Astrocyte (in vitro differentiated cells and primary cell): ENCODE measurements at places on chromosomes 11 and 22. TPM values are rescaled to one million over a fixed set of nuclear protein-coding genes. Genes with fewer than 3 reads are reported as not detected.

Gene GGTLC2
- total RNA-seq, result not detected in 2 replicates

GRCh38 chr11:1884303-1884700 lies 7.4 kb downstream of the PRR33 start:
- peaks cover 2% of the 10 kb centered on the region for H3K27me3 ChIP-seq
- H3K27ac ChIP-seq, result no peak overlapping the region
- no peaks in the 10 kb centered on the region for H3K36me3 ChIP-seq

- H3K27ac ChIP-seq, result no peak overlapping the region
- no peaks in the 10 kb centered on the region for H3K36me3 ChIP-seq
- H3K4me3 ChIP-seq, result no peak overlapping the region
- no peak for DNase-seq
- H3K4me1 ChIP-seq, result peaks cover 15% of the 10 kb centered on the region
- H3K27me3 ChIP-seq, result no peaks in the 10 kb centered on the region
These were observed 55.3 kb downstream of the KIRREL3 start for GRCh38 chr11:126945319-126945718.

GRCh38 chr11:74288161-74288560 lies 23.3 kb downstream of the P4HA3 start:
- no peaks in the 10 kb centered on the region for H3K27me3 ChIP-seq
- peak overlapping the region; percentile 79 for H3K27ac ChIP-seq
- DNase-seq, result peak; percentile 98
- no peak overlapping the region for H3K4me3 ChIP-seq
- H3K4me1 ChIP-seq, result peaks cover 15% of the 10 kb centered on the region

GRCh38 chr11:2398664-2399355 lies 1.7 kb upstream of the TSSC4 start:
- H3K27me3 ChIP-seq, result no peaks in the 10 kb centered on the region
- peak overlapping the region; percentile 90 for H3K27ac ChIP-seq
- peaks cover 6% of the 10 kb centered on the region for H3K36me3 ChIP-seq
- no peak for DNase-seq
- H3K4me3 ChIP-seq, result no peak overlapping the region
- peaks cover 18% of the 10 kb centered on the region for H3K4me1 ChIP-seq

GRCh38 chr11:12897867-12898266 lies 111.2 kb upstream of the RASSF10 start:
- H3K4me3 ChIP-seq, result no peak overlapping the region
- DNase-seq, result no peak
- peaks cover 28% of the 10 kb centered on the region for H3K4me1 ChIP-seq
- peaks cover 22% of the 10 kb centered on the region for H3K36me3 ChIP-seq

Gene BCO2
- 0.48 and 0.62 TPM in 2 replicates for total RNA-seq

- no peaks in the 10 kb centered on the region for H3K27me3 ChIP-seq
- no peak overlapping the region for H3K27ac ChIP-seq
- peaks cover 3% of the 10 kb centered on the region for H3K4me1 ChIP-seq
- H3K36me3 ChIP-seq, result peaks cover 10% of the 10 kb centered on the region
- DNase-seq, result peak; percentile 18
These were observed 15.7 kb upstream of the PARVA start for GRCh38 chr11:12361682-12362081.

Gene TRMT2A
- total RNA-seq, result 32.9 and 35.1 TPM in 2 replicates

DNA sequence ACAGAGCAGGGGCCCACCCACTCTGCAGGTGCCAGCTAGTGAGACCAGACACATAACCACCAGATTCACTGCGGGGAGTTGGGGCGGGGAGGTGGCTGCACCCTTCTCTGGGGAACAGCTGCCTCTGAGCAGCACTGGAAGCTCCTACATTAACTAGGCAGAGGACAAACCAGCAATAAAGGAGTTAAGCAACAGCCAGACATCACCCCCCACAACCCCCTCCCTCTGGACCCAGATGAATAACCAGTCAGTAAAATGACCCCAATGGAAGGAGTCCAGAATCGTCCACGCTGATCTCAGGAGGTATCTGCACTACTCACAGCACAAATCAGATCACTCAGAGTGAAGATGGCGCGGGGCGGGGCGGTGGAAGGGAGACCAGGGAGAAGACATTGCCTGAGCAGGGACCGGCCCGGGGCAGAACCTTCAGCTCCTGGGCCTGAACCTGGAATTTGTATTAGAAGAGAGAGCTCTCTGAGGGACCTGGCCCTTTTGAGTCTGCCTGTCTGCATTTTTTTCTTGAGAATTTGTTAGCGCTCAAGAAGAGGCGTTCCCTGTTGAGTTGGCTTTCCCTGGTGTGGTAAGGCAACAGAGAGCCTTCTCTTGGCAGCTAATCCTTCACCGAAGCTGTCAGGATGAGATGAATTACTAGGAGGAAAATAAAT lies 125.5 kb upstream of the NCAM1 start:
- no peaks in the 10 kb centered on the region for H3K36me3 ChIP-seq
- no peaks in the 10 kb centered on the region for H3K27me3 ChIP-seq
- no peak overlapping the region for H3K4me3 ChIP-seq
- no peak overlapping the region for H3K27ac ChIP-seq

Gene KCNA4
- not detected in 2 replicates for total RNA-seq

- peaks cover 8% of the 10 kb centered on the region for H3K4me1 ChIP-seq
- H3K27ac ChIP-seq, result no peak overlapping the region
- no peak overlapping the region for H3K4me3 ChIP-seq
- H3K36me3 ChIP-seq, result no peaks in the 10 kb centered on the region
- H3K27me3 ChIP-seq, result no peaks in the 10 kb centered on the region
These were observed 216.5 kb downstream of the NAV2 start for GRCh38 chr11:19929147-19929546.

DNA sequence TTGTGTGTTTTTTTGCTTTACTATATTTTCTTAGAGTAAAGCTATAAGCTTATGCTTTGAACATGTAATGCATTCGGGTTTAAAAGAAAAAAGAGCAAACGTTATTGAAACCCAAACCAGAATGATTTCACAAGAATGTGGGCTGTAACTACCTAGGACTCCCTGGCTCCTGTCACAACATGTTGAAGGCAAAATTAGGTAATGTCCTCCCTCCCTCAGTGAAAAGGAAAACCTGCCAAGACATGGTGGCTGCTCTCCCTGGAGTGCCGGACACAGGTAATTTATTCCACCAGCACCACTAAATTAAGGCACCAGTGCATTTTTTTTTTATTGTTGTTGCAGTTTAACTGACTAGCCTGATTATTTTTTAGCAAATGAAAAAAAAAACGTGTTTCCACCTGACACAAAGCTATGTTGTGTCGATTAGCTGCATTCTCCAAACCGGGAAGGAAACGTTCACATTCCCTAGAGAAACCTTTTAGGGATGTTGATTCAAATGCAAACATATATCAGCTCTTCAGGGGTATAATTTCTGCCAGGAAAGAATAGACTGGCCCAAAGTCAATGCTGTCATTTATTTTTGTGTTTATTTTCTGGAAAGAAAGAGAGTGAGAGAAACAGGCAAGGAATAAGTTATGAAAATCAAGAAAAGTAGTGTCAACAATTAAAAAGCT lies 134.6 kb downstream of the CCDC34 start:
- no peaks in the 10 kb centered on the region for H3K36me3 ChIP-seq
- H3K4me3 ChIP-seq, result no peak overlapping the region
- no peak overlapping the region for H3K27ac ChIP-seq
- H3K27me3 ChIP-seq, result no peaks in the 10 kb centered on the region
- peaks cover 11% of the 10 kb centered on the region for H3K4me1 ChIP-seq

- H3K36me3 ChIP-seq, result no peaks in the 10 kb centered on the region
- DNase-seq, result peak; percentile 8
- no peak within 1 kb of the TSS for H3K27ac ChIP-seq
- H3K4me1 ChIP-seq, result peaks cover 9% of the 10 kb centered on the region
- H3K27me3 ChIP-seq, result no peaks in the 10 kb centered on the region
These were observed at the start of gene UBE2L6 for GRCh38 chr11:57567515-57568329. TSS of gene UBE2L6 (minus strand) at chr11:57567672. CDS start at chr11:57567611, 61 bp downstream.

Gene DDI1
- not detected in 2 replicates for total RNA-seq

GRCh38 chr11:67640021-67640757 lies 626 bp upstream of the TBX10 start:
- DNase-seq, result no peak
- H3K4me3 ChIP-seq, result no peak overlapping the region
- no peak overlapping the region for H3K27ac ChIP-seq
- peaks cover 2% of the 10 kb centered on the region for H3K27me3 ChIP-seq
- H3K4me1 ChIP-seq, result no peaks in the 10 kb centered on the region

GRCh38 chr11:125455851-125456250 lies 40.2 kb downstream of the FEZ1 start:
- peaks cover 14% of the 10 kb centered on the region for H3K4me1 ChIP-seq
- H3K27me3 ChIP-seq, result no peaks in the 10 kb centered on the region
- H3K4me3 ChIP-seq, result no peak overlapping the region
- no peaks in the 10 kb centered on the region for H3K36me3 ChIP-seq
- H3K27ac ChIP-seq, result no peak overlapping the region

GRCh38 chr22:48100685-48101417 lies 1338.4 kb downstream of the TBC1D22A start:
- no peaks in the 10 kb centered on the region for H3K36me3 ChIP-seq
- no peak for DNase-seq
- no peak overlapping the region for H3K4me3 ChIP-seq
- H3K4me1 ChIP-seq, result no peaks in the 10 kb centered on the region
- no peak overlapping the region for H3K27ac ChIP-seq

- H3K36me3 ChIP-seq, result no peaks in the 10 kb centered on the region
- H3K4me1 ChIP-seq, result peaks cover 19% of the 10 kb centered on the region
- peak overlapping the region; percentile 42 for H3K27ac ChIP-seq
- H3K4me3 ChIP-seq, result no peak overlapping the region
These were observed 14.8 kb downstream of the FSHB start for GRCh38 chr11:30245621-30246020.

DNA sequence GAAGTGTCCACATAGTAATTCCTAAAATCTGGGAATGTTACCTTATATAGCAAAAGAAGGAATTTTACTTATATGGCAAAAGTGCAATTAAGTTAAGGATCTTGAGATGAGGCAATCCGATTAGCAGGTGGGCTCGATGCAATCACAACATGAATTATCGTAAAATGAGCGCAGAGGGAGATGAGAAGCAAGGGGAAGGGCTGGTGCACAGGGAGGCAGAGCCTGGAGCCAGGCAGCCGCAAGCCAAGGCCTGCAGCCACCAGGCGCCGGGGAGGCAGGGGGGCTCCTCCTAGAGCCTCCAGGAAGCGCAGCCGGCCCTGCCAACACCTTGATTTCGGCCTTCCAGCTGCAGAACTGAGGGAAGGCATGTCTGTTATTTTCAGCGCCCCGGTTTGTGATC lies 85.7 kb downstream of the CELSR1 start:
- peaks cover 6% of the 10 kb centered on the region for H3K27me3 ChIP-seq
- no peak for DNase-seq
- no peaks in the 10 kb centered on the region for H3K4me1 ChIP-seq

GRCh38 chr11:134512061-134512460 lies 100.0 kb upstream of the B3GAT1 start:
- no peaks in the 10 kb centered on the region for H3K27me3 ChIP-seq
- no peak for DNase-seq
- no peaks in the 10 kb centered on the region for H3K4me1 ChIP-seq
- no peak overlapping the region for H3K4me3 ChIP-seq

Gene ZDHHC13
- 9.2 and 10.6 TPM in 2 replicates for total RNA-seq

Gene HIC2
- total RNA-seq, result 20.2 and 21.4 TPM in 2 replicates

Gene ACCS
- 20.4 and 21.3 TPM in 2 replicates for total RNA-seq

Gene CHRM1
- total RNA-seq, result not detected in 2 replicates

DNA sequence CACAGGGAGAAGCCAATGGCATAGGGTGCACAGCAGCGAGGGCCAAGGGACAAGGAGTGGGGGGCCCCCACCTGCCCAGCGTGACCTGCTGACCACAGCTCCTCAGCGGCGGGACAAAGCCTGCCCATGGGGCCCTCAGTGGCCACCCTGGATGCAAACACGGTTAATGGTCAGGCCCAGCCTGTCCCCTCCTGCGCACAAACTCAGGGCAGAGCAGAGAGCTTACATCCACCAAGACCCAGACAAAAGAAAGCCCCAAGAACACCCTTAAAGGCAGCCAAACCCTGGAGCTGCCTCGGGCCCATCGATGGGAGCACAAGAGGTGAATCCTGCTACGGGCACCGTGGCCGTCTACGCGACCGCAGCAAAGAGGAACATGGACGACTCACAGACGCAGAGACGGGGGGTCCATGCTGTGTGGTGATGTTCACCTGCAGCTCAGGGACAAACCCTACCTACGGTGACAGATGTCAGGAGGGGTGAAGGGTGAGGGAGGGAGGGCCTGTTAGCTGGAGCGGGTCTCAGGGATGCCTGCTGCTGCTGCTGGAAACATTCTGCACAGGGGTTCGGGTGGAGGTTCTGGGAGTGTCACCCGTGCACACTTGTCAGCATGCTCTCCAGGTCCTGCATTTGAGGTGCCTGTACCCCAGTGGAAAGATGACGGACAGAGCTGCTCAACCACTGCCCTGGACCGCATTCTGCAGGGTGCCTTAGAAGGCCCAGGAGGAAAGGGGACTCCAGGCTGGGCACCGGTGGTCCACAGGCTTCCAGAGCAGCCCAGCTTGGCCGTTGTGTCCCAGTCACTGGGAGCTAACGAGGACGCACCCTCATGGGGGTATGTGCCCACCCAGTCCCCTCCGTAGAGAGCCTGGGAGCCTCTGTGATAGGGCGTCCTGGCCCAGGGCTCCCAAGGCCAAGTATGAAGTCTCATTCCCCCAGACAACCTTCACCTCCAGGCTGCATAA lies 11.6 kb downstream of the ASCL2 start:
- no peaks in the 10 kb centered on the region for H3K4me1 ChIP-seq
- DNase-seq, result no peak
- H3K27ac ChIP-seq, result no peak overlapping the region
- H3K36me3 ChIP-seq, result no peaks in the 10 kb centered on the region
- H3K4me3 ChIP-seq, result no peak overlapping the region

DNA sequence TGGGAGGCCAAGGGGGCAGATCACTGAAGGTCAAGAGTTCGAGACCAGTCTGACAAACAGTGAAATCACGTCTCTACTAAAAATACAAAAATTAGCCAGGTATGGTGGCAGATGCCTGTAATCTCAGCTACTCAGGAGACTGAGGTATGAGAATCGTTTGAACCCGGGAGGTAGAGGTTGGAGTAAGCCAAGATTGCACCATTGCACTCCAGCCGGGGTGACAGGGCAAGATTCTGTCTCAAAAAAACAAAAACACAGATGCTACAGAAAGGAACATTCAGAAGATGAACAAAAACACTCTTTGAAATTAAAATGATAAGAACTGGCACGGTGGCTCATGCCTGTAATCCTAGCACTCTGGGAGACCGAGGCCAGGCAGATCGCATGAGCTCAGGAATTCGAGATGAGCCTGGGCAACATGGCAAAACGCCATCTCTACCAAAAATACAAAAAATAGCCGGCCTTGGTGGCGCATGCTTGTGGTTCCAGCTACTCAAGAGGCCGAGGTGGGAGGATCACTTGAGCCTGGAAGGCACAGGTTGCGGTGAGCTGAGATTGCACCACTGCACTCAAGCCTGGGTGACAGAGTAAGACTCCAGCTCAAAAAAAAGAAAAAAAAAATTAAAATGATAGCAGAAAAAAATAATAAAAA lies 8.5 kb downstream of the RAB6A start:
- no peak overlapping the region for H3K27ac ChIP-seq
- H3K4me3 ChIP-seq, result no peak overlapping the region
- peaks cover 8% of the 10 kb centered on the region for H3K4me1 ChIP-seq
- DNase-seq, result peak; percentile 55

- no peak overlapping the region for H3K27ac ChIP-seq
- DNase-seq, result no peak
- H3K27me3 ChIP-seq, result peaks cover 2% of the 10 kb centered on the region
- no peak overlapping the region for H3K4me3 ChIP-seq
- H3K4me1 ChIP-seq, result no peaks in the 10 kb centered on the region
These were observed 324.1 kb downstream of the C11orf87 start for GRCh38 chr11:109745996-109746625.

GRCh38 chr22:19571995-19572394 lies 47.8 kb upstream of the CLDN5 start:
- H3K27me3 ChIP-seq, result no peaks in the 10 kb centered on the region
- DNase-seq, result no peak
- H3K4me1 ChIP-seq, result peaks cover 7% of the 10 kb centered on the region
- H3K4me3 ChIP-seq, result no peak overlapping the region
- H3K36me3 ChIP-seq, result no peaks in the 10 kb centered on the region

- no peak for DNase-seq
- no peaks in the 10 kb centered on the region for H3K4me1 ChIP-seq
- H3K27ac ChIP-seq, result no peak overlapping the region
- H3K27me3 ChIP-seq, result peaks cover 9% of the 10 kb centered on the region
- no peak overlapping the region for H3K4me3 ChIP-seq
- H3K36me3 ChIP-seq, result no peaks in the 10 kb centered on the region
These were observed 6.2 kb upstream of the KCNA4 start for GRCh38 chr11:30023074-30023473.

Gene CNIH2
- 12.2 and 12.3 TPM in 2 replicates for total RNA-seq
